ENCODE measurements at places on chromosomes 13 and 19.

DNA sequence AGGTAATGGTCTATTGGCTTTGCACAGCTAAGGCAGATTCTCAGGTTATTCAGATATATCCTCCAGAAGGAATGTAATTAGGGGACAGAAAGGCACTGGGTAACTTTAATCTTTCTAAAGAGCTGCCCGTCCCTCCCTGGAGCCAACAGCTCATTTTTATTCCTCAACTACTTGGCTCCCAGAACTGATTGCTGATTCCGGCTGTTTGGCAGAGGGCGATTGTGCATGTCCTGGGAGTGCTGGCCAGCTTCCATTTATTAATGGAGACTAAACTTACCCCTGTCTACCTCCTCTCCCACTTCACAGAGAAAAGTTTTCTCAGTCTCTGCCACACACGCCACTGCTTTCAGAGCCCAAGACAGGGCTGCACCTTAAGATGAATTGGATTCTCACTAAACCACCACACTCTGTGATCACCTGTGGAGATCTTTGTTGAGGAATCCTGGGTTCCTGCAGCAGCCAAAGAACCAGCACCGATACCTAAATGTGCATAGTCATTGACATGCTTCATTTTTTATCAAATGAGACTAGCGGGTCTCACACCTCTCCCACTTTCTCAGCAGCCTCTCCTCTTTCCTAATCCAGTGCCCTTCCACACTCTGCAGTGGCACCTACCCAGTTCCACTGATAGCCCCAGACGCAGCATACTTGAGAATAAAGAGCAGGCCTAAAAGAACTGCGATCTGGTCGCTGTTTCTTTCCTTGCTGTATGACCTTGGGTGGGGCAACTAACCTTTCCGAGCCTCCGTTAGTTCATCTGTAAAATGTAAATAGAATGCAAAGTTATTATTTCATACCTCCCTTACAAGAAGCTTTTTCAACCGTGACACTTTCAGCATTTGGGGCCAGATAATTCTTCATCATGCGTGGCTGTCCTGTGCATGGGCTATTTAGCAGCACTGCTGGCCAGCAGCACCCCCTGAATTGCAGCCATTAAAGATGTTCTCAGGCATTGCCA lies 648.7 kb downstream of the UQCRFS1 start:
- DNase-seq, result no peak

- no peak for DNase-seq
These were observed 617.7 kb downstream of the DCT start for GRCh38 chr13:93861818-93862217.

DNA sequence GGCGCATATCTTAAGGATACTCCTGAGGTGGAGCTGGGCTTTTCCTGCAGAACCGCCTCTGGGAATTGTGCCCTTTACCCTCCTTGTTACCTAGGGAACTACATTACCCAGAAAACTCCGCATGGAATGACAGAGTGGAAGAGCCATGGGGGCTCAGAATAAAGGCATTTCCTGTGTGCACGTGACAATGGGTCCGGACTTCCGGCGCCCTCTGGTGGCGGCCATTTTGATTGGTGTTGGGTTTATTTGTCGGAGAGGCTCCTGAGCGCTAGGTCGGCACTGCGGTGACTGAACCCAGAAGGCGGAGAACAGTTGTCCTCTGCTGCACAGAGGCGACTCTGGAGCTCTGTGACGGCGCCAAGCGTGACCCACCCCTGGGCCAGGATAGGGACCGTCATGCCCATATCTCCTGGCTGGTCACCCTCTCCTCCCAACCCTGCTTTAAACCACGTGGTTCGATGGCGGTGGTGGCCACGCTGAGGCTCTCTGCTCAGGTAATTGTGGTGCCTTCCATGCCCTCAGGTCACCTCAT lies at the start of gene ZNF587B:
ZNF587B (plus strand) TSS at position 229 of the 532 bp plus-strand sequence; CDS start at position 459, 230 bp downstream.
- peak; percentile 50 for DNase-seq

- DNase-seq, result no peak
These were observed 37.0 kb downstream of the CERS4 start for GRCh38 chr19:8245869-8246835.

- DNase-seq, result no peak
These were observed 194.0 kb downstream of the NDFIP2 start for GRCh38 chr13:79674765-79675515.

- DNase-seq, result no peak
These were observed 11.7 kb downstream of the ATP7B start for GRCh38 chr13:51999510-51999911.

DNA sequence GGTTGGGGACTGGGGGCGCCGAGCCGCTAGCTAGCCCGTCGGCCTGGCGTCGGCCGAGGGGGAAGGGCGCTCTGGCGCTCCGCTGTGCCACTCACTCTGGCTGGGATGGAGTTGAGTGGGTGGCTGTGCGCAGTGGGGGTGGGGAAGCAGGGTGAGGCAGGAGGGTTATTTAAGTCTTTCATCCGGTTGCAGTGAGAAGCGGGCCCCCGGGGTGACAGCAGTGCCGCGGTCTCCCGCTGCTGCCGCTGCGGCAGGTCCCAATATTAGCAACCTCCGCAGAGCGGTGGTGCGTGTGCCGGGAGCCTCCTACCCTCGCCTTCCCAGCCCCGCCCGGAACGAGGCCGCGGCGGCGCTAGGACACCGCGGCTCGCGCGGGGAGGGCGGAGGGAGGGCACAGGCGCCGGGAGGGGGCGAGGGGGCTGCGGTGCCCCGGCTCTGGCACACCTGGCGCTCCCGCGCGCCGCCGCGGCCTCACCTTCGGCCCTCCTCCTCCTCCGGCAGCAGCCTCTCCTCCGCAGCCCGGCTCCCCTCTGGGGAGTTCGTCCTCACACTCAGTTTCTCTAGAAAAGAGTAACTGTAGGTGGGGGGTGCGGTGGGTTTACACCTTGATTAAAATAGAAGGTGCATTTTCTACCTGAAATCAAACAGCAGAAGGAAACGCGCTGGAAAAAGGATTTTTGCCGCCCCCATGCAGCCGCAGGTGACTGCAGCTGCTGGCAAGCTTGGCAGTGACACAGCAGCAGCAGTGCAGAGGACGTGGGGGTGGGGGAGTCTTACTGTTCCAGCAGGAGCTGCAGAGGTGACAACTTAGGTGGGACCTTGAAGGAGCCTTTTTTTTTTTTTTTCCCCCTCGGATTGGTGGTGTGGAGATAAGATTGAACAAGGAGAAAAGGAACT lies 4.5 kb downstream of the FGF9 start:
- DNase-seq, result peak; percentile 36

DNA sequence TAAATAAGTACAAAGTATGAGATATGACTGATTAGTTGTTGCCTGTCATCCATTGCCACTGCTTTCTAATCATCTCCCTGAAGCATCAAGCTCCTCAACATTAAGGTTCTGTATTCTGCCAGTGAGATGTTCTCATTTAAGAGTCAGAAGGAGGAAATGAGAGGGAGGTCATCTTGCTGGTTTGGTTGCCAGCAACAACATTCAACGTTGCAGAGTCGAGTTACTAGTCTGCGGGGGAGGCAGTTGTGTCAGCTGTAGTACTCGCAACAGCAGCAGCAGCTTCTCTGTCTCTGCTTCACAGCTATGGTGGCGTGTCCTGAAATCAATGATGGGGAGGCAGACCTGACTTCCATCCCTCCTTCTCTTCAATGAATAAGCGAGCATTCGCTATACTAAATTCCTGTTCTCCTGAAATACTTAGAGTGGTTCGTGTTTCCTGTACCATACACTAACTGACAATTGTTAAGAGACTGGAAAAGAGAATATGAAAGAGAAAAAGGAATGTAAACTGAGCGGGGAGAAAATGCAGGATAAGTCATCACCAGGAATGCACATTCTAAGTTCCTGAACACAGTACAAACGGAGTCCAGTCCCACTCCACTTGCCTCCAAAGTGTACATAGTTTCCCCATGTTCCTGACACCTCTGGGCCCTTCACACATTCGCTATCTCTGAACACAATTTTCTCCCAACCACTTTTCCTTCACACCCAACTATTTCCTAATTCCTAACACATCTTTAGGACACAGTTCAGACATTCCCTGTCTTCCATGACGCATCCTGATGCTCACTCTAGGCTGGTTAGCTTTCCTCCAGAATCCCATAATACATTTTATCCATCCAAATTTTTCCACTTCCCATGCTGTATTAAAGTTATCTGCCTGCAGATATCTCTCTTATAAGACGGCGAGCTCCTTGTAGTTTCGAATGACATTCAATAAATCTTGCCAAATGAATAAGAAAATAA lies 263.0 kb downstream of the KLF12 start:
- DNase-seq, result no peak

- DNase-seq, result no peak
These were observed 31.9 kb downstream of the NFIC start for GRCh38 chr19:3398114-3398899.

DNA sequence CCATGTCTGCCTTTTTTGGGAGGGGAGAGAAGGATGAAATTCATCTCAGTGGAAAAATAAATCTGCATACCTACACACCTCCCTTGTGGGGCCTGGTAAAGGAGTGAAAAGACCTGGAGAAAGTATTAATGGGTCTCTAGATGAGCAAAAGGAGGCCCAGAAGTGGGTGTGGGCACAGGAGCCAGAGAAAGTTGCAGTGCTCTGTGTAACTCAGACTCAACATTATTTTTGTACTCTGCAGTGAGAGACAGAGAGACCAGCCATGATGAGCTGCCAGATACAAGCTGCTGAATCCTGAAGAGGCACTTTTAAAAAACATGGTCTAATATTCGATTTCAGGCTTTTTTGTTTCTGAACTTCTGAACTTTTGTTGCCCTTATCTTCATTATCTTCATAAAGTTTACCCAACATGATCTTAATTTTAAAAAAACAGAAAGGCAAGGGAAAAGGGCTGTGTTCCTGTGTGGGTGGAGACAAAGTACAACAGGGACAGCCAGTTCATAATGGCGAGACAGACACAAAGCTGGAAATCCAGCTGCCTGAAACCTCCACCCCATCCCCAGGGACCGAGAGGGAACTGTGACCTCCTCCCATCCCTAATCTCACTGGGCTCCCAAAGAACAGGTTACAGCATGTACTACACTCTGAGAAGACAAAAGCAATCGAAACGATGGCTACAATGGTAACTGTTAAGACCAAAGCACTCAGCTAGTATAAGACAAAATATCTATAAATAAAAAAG lies 77.2 kb downstream of the KLF12 start:
- DNase-seq, result no peak

DNA sequence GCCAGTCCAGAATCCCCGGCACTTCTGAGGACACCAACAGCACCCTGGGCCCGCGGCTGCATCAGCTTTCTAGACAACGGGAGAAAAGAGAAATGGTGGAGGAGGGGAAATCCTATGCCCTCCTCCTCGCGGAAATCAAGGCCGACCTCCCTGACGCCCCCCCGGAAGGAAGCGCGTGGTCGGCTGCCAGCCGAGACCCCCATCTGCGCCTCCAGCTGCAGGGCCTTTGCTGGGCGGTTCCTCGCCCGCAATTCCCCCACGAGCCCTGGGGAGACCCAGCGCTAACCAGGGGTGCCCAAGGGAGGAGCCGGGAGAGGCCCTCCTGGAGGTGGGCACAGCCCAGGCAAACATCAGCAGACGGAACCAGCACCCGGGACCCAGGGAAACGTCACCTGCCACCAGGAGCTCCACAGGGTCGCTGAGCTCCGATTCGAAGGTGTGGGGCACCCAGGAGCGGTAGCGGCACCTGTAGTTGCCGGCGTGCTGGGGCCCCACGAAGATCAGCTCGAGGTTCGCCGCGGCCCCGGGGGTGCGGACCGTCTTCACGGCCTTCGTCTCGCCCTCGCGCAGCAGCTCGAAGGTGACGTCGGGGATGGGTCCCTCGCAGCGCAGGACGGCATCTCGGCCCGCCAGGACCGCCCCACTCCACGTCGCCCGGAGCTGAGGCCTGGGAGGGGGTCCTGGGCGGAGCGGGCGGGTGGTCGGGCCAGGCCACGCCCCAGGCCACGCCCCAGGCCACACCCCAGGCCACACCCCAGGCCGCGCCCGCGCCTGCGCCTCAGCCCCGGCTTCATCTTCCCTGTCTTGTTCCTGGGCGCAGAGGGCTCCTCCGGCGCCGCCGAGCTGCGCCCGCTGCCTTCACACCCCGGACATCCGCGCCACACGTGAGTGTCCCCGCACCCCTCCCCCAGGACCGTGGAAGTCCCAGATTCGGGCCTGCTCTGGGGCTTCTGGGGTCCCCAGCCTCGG lies 6.0 kb downstream of the A1BG start:
- DNase-seq, result peak; percentile 100

- no peak for DNase-seq
These were observed 134.4 kb upstream of the TSC22D1 start for GRCh38 chr13:44710576-44710975.

DNA sequence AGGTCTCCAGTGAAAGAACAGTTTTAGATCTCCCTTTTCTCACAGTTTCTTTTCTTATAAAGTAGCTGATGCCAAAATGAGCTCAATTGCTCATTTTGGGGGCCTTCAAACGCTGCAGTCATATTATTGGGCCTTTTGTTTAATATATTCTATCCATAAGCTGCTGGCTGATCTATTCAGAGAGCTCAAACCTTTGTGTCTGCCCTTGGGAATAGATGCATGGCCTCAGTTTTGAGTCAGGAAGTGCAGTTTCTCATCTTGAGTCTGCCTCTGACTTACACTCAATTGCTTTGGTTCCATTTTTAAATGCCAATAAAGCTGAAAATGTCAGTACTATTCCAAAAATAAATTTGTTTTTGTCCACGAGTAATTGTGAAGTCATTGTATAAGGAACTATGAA lies 468.9 kb downstream of the KLF12 start:
- no peak for DNase-seq

- no peak for DNase-seq
These were observed 7.6 kb downstream of the ZNF737 start for GRCh38 chr19:20558011-20558410.

- no peak for DNase-seq
These were observed 22.8 kb upstream of the GAS6 start for GRCh38 chr13:113886561-113887112.

DNA sequence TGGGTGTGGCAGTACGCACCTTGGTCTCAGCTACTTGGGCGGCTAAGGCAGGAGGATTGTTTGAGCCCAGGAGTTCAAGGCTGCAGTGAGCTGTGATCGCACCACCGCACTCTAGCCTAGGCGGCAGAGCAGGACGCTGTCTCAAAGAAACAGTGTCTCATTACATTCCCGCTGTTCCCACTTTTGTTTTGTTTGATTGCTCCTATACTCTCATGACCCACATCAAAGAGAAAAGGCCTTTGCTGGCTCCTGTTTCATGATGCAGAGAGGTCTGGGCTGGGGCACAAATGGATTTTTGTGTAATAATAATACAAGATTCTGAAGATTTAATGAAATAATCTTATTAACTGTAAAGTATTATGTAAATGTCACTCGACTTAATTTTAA lies 85.7 kb downstream of the LACC1 start:
- DNase-seq, result no peak

- DNase-seq, result no peak
These were observed 211.7 kb downstream of the LIG4 start for GRCh38 chr13:108003626-108004025.

- DNase-seq, result no peak
These were observed 182.7 kb upstream of the TSC22D1 start for GRCh38 chr13:44758630-44759383.

DNA sequence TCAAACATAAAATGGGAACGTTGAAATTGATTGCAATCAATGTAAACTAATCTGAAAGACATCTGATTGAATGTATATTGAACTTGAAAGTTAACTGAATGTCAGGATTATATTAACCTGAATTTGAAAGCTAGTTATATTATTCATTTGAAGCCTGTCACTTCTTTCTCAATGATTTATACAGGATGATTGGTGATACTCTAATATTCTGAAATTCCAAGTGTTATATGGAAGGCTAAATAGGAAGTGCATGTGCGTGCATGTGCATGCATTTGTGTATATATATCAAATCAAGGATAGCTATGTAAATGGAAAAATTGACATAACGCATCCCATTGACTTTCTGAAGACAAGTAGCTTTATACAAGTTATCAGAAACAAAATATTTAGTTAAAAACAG lies 143.3 kb downstream of the LMO7 start:
- DNase-seq, result no peak

GRCh38 chr19:54415901-54416673 lies 823 bp downstream of the TTYH1 start:
- DNase-seq, result no peak

- DNase-seq, result peak; percentile 98
These were observed at the start of gene ZNF358 for GRCh38 chr19:7515645-7516151. ZNF358 (plus strand) TSS chr19:7516103; CDS start chr19:7519243, 3,140 bp downstream.
